ENCODE measurements at places on chromosomes 5 and 9. TPM values are rescaled to one million over a fixed set of nuclear protein-coding genes. Genes with fewer than 3 reads are reported as not detected.

DNA sequence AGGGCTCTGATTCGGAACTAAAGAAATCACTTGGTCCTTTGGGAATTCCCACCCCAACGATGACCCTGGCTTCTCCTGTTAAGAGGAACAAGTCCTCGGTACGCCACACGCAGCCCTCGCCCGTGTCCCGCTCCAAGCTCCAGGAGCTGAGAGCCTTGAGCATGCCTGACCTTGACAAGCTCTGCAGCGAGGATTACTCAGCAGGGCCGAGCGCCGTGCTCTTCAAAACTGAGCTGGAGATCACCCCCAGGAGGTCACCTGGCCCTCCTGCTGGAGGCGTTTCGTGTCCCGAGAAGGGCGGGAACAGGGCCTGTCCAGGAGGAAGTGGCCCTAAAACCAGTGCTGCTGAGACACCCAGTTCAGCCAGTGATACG is 83.4 kb downstream of the GOLPH3 start:
- no peak for DNase-seq

MSANTD3 gene
- total RNA-seq = 18.3 TPM

- no peak for DNase-seq
These were observed 26.0 kb downstream of the NDUFS6 start for GRCh38 chr5:1827025-1827885.

DNA sequence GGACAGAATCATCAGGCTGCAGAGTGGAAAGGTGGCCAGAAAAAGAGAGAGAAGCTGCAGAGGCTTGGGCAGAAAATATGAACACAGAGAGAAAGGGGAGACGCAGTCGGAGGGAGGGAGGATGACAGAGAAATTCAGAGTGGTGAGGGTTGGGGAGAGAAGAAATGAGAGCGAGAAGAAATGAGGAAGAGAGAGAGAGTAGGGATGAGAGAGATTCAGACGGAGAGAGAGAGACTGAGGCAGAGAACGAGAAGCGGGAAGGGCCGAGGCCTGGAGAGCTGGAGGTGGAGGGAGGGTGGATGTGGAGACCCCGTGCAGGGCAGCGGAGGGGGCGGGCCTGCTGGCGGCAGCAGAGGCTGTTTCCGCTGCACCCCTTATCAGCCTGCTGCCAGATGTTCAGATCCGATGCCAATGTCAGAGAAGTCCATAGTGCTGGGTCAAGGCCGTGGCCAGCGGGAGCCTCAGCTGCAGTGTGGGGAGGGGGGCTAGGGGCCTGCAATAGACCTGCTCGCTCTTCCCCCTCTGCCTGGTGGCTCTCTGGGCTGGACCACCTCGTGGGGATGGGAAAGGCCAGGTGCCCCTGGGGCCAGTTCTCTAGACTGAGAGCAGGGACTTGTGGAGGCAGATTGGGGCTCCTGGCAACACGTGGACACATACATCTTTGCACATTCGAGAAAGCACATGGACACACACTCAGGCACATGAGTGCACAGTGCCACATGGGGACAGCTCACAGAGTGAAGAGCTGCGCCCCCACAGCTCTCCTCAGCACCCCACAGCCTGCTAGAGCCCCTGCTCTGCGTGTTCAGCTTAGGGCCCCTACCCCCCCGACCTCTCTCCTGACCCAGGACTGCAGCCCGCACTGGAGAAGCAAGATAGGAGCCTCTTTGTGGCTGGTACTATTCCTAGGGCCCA is 4.9 kb upstream of the NR5A1 start:
- no peak for DNase-seq

GRCh38 chr5:145362266-145362665 is 472.9 kb downstream of the PRELID2 start:
- no peak for DNase-seq

- DNase-seq = no peak
These were observed 780 bp downstream of the CDC37L1 start for GRCh38 chr9:4680173-4680525.

SLC36A2 gene
- total RNA-seq = not detected

GRCh38 chr9:131111186-131111853 is 14.1 kb upstream of the NUP214 start:
- DNase-seq = no peak

DNA sequence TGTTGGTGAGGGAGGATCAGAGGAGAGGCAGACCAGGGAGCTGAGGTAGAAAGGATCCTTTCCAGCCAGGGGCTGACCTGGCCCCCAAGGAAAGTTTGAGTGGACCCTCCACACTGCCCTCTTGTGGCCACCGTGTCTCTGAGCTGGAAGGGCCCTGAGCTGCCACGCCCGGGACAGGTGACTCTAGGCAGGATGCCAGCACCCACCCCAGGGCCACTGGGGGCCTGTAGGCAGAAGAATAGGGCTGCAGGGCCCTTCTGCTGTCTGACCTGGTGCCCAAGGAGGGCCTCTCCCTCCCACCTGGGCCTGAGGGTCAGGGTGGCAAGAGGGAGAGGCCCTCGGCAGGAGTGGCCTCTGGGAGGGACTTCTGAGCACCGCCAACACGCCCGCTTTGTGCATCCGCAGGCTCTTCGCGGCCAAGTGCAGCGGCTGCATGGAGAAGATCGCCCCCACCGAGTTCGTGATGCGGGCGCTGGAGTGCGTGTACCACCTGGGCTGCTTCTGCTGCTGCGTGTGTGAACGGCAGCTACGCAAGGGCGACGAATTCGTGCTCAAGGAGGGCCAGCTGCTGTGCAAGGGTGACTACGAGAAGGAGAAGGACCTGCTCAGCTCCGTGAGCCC is 76.8 kb downstream of the LMX1B start:
- DNase-seq = no peak

GABRA1 gene
- total RNA-seq = not detected

GRCh38 chr9:34493972-34494535 is 28.7 kb downstream of the ENHO start:
- no peak for DNase-seq

SURF1 gene
- 66.6 TPM for total RNA-seq

PHYKPL gene
- 78.3 TPM for total RNA-seq

DNA sequence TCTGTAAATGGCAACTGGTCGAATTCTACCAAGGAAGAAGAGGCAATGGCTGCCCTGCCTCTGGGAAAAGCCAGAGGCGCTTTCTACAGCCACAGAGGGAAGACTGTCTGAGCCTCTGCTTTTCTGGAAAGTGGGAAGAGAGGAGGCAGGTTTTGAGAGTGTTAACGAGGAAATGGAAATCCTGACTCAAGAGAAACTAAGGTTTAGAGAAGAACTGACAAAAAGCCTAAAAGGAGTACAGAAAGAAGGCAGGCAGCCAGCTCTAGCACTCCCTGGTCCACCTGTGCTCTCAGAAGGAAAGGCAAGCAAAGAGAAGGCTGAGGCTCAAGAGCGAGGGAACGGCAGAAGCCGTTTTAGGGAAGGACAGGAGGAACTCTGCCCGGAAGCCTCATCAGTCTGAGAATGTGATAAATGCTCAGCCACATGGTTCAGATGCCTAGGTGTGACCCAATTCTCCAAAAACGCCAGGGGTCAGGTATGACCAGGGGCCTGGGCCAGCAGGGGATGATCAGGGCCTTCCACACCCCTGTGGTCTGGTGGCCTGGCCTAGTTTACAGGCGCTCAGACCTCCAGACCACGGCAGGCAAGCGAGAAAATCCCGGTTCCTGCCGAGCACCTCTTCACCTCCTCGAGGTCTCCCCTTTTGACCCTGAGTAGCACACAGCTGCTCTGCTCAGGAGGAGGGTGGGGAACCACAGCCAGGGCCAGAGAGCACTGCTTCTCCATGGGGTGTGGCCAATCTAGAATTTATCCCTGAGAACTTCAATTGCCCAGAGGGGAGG is 79.9 kb upstream of the FBXW11 start:
- DNase-seq = no peak

KIF24 gene
- 0.56 TPM for total RNA-seq

LIFR gene
- total RNA-seq = 61.1 TPM

TNC gene
- total RNA-seq = 87.1 TPM

RCL1 gene
- 62.2 TPM for total RNA-seq

SPATA6L gene
- total RNA-seq = 1.8 TPM

DNA sequence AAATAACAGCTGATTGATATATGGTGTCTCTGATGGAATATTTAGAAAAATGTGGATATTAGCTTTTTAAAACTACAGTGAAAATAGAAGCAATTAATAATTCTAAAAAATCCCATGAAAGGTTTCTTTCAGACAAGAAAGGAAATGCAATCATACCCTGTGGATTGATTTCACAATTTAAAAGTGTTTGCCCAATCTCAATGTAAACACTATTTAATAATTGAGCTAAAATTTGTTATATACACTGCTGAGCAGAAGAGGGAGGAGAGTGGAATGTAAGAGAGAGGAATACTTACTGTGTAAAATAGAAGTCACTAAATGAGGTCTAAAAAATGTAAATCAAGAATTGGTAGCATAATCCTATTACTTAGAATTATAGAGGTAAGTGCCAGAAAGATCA is 76.9 kb downstream of the FEM1C start:
- DNase-seq = no peak

TEK gene
- total RNA-seq = 14.9 TPM

ADGRV1 gene
- not detected for total RNA-seq

DNA sequence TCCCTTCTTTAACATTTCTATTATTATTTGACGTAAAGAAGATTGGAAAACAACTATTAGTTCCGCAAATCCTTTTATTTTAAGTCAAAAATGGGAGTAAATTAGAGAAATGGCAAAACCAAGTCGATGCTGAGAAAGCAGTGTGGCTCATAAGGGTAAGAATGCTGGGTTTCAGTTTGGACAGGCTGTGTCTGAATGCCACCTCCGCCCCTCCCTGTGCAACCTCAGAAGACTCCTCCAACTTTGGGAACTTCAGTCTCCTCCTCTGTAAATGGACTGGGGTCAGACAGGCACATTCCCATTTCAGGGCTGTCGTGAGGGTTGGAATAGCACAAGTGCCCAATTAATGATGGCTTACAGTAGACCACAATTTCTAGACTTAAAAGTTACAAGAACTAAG is 154.0 kb downstream of the GABBR2 start:
- no peak for DNase-seq

All from thoracic aorta (tissue), 2 donors.